ENCODE measurements at places on chromosomes 4 and X.

DNA sequence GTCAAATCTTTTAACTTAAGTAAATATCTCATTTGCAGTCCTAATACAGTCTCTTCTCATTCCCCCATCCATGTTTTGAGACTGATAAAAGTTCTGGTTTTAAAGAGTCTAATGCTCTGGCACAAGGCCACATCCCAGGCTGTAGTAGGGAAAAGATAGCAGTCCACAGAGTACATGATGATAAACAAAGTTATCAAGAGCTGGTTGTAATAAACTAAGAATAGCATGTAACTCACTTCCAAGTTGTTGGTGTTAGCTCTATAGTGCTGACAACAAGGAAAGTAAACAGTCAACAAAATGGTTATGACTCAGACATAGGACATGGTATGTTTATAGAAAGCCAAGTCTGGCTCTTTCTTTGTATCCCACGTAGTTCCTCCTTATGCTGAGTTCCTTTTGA lies 21.8 kb upstream of the AREG start:
- DNase-seq = no peak

GRCh38 chr4:115841871-115842270 lies 728.5 kb upstream of the NDST4 start:
- no peak for DNase-seq

GRCh38 chr4:2768921-2769336 lies 12.8 kb upstream of the TNIP2 start:
- peak; percentile 46 for DNase-seq

GRCh38 chrX:129762448-129762847 lies 17.3 kb upstream of the SASH3 start:
- DNase-seq = peak; percentile 81

- DNase-seq = no peak
Observed at GRCh38 chr4:53640576-53641453, 49.5 kb upstream of the LNX1 start.

DNA sequence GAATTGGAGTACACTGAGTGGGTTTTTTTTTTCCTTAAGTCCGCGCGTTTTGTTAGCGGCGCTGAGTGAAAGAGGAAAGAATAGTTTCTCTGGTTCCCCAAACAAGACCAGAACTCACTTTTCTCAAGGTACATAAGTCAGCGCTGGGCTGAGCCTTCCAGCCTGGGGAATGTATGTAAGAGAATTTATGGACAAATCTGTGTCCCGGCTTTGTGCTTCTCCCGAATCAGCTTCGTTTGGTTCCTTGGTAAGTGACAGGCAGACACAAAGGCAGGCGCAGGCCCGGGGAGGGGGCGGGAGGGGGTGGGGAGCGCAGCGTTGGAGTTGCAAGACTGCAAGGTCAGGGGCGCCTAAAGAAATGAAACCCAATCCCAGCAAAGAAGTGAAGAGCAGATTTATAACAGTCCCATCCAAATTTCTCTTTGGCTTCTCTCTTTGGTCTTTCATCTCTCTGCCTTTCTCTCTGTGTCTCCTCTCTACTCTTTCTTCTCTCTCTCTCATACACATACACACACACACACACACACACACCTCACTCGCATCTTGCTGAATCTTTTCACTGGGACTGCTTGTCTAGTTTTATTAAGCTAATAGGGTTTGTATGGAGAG lies 981 bp downstream of the TET2 start:
- DNase-seq = peak; percentile 72

GRCh38 chr4:145196747-145197146 lies 16.4 kb upstream of the OTUD4 start:
- no peak for DNase-seq

DNA sequence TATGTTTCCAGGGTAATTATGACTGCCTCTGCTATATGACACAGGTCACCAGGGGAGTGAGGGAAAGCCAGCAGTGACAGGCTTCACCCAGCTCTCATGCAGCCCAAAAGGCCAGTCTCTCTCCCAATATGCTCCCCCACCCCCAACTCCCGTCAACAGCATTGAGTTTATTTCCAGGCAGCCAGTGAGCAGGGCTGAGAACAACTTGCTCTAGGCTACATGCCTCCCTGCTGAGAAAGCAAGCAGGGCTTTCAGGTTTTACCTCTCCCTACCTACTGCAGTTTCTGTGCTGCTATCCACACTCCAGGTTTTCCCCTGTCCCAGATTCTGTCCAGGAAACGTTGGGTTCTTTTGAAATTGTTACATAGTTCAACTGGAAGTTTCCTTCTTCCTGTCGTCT lies 291.4 kb downstream of the PABPC4L start:
- no peak for DNase-seq

DNA sequence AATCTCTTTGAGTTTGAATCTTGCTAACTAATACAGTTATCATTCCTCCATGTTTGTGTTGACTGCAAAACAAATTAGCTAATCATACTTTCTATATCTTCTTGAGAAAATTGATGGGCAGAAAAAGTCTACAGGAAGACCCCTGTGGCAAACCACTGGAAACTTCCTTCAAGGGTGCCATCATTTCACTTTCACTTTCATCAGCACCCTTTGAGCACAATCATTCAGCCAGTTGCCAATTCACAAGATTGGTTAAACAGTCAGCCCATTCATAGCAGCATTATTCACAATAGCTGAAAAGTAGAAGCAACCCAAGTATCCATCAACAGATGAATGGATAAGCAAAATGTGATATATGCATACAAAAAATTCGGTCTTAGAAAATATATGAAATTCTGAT lies 101.5 kb downstream of the CCDC160 start:
- no peak for DNase-seq

DNA sequence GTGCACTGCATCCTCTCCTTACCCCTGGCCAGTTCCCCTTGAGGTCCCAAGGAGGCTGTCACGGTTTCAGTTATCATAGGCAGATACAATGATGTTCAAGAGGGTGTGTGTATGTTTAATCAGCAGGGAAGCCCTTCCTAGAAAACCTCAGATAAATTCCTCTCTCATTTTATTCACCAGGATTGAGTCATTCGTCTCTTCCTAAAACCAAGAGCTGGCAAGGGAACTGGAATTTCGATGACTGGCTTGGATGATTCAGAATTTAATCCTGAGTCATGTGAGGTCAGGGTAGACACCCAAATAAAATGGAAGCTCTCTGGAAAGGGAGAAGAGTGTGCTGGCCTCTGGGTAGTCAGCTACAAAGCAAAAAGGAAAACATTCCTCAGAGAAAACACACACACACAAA lies 106.2 kb upstream of the RAPGEF2 start:
- no peak for DNase-seq

DNA sequence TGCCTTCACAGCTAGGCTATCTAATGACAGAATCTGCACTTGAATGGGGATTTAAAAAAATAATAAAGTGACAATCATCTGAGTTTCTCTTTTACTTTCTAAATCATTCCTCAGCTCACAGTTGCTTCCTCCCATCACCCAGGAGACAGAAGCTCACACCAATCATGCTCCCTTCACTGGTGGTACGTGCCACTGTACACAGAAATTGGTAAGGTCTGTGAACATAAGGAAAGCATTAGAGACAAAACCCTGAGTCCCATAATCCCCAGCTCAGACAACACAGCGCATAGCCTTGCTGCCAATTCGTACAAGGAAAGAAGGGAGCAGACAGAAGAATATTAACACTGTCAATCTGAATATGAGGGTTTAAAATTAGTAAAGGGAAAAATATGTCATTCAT lies 133.1 kb downstream of the IDS start:
- no peak for DNase-seq

DNA sequence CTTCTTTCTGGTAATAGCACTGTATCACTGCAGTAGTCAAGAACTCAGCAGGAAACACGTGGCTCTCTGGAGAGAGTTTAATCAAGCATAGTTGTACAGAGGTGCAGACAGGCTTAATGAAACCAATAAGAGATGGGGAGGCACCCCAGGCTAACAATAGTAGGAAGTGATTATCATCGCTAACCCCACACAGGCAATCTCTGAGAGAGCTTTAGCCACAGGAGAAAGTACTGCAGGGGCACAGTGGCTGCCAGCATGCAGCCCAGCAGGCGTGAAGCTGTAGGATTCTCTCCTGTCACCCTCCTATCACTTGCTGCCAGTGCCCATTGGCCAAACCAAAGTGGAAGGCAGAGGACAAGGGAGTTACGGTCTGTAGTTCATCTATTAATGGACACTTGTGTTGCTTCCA lies 450.0 kb upstream of the RASGEF1B start:
- DNase-seq = no peak

DNA sequence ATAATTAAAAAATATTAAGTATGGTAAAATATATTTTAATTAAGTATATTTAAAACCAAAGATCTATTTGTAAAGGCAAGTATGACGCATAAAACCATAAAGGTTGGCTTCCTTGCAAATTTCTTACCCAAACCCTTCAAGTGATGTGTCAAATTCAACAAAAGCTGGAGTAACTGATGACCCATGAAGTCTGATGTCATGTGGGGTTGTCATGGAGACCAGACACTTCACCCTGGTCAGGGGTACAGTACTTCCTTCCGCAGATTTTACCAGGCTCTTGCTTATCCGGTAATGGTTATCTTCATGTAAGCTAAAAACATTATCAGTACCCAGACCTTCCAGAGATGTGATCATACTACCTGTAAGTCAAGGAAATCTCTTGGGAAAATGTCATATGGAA lies 170.1 kb downstream of the WDFY3 start:
- no peak for DNase-seq
